ENCODE measurements at places on chromosomes 5 and 9. TPM values are rescaled to one million over a fixed set of nuclear protein-coding genes. Genes with fewer than 3 reads are reported as not detected.

- no peak for DNase-seq
Observed at GRCh38 chr5:147939431-147940114, 33.2 kb upstream of the C5orf46 start.

- DNase-seq, result no peak
Observed at GRCh38 chr5:19531374-19531952, 456.5 kb downstream of the CDH18 start.

DNA sequence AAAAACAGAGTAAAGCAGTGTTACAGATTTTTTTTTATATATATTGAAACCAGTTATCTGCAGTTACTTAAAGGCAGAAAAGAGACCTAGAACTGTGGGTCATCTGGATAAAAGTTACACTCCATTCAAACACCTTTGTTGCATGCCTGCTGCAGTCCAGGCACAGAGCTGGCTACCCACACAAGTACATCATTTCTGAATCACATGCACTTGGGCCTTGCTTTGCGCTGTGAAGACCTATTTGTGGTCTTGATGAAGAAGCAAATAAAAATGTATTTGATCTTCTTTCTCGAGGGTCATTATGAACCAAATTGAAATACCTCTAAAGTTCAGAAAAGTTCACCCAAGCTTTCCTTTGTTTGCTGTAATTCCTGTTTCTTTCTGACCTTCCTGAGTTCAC lies 503.0 kb upstream of the ZNF608 start:
- DNase-seq, result no peak

GRM6 gene
- 0.27 TPM for total RNA-seq

DNA sequence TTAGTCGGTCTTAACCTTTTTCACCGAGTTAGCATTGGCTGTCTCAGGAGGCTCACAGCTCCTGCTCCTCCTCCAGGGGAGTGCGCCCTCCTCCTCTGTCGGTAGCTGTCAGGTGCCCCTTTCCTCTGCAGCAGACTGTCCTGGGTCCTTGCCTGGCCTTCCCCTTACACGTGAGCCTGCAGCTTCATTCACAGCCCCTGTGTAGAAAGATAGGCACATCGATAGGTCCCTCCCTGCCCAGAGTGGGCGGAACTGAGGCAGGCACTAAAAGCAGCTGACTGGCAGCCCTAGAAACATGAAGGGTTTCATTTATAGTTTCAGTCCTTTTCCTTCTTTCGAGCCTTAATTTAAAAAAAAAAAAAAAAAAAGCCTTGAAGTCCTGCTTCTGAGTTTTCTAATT lies 17.2 kb downstream of the TENT4A start:
- DNase-seq, result no peak

TMC1 gene
- total RNA-seq, result 0.45 TPM

LYRM7 gene
- total RNA-seq, result 13.7 TPM

DNA sequence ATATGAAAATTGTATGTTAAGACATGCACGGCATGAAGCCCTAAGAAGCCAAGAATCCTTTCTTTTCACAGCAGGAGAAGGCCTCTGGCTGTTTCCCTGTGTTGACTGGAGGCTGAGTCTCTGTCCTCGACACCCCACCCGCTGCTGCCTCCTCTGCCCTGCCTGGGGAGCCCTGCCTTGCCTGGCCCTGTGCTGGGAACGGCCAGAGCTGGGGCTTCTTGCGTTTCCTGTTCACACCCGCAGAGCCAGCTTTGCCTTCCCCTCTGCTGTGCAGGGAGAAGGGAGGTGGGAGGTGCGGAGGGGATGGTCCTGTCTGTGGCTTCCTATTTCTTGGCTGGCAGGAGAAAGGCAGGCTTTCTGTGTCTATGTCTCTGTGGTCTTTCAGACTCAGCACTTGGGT lies 6.9 kb upstream of the GMCL2 start:
- DNase-seq, result no peak

- no peak for DNase-seq
Observed at GRCh38 chr9:37251452-37251851, 131.1 kb downstream of the ZCCHC7 start.

GRCh38 chr5:74382123-74382855 lies 258.2 kb downstream of the ENC1 start:
- no peak for DNase-seq

- DNase-seq, result peak; percentile 5
Observed at GRCh38 chr9:76987594-76988200, 31.8 kb upstream of the FOXB2 start.

DNA sequence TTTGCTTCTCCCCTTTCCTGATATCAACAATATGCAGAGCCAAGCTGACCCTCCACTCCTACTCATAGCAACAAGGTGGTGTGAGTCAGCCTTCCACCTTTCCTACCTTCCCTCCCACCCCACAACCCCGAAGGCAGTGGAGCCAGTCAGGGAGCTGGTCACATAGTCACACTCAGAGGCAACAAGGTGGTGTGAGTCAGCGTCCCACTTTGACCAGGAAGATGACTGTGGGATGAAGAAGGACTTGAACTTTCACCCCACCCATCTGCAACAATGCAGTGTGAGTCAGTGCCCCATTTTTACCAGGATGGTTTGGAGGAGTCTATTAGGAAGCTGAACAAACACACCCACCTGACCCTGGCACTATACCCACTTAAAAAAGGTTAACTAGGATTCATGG lies 30.1 kb upstream of the ZNF782 start:
- no peak for DNase-seq

PTCD2 gene
- 7.3 TPM for total RNA-seq

SH3TC2 gene
- total RNA-seq, result 2.6 TPM

DNA sequence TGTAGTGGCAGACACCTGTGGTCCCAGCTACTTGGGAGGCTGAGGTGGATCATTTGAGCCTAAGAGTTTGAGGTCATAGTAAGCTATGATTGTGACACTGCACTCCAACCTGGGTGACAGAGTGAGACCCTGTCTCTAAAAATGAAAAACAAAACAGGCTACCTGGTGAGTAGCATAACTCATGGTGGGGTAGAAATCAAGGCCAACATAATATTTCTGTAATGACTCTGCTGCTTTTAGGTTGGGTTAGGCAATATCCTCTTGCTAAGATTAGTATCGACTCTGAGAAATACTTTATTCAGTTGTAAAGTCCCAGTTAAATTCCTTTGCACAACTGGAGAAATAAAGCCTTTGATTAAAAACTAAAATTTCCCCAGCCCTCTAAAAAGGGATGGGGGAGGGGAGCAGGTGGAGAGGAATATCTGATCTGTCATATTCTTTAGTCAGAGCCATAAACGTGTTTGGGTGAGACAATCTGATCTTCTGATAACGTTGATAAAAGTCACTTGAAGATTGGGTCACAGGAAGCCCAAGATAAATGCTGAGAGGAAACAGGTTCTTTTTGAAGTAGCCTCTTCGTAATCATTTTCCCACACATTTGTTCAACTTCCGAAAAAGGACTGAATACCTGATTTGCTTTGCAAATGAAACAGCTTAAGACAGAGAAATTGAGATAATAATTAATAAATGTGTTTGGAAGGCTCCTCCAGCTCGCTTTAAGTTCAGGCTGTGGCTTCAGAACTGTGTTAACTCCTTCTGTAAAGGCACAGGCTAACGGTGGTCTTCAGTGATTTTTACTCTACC lies 14.9 kb downstream of the IL4 start:
- DNase-seq, result no peak

GRCh38 chr9:22117511-22118384 lies 108.6 kb upstream of the CDKN2B start:
- DNase-seq, result no peak

DNA sequence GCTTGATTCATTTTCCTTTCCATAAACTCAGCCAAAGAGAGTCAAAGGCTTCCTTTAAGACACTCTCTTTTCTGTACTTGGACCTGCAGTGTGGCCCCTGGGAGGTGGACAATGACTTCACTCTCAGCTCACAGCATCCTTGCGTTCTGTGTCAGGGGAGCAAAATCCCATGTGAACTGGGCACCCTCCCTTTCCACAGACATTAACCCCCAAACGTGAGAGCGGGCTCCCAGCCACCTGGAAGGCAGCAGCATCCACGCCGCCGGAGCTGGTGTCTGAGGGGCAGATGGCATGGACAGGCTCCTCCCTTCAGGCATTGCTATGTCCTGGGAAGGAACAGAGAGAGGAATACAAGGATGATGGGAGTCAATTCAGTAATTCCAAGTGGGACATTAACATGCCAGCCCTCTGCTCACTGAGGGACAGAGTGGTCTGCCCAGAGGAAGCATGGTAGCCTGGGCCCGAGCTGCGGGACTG lies 39.5 kb downstream of the TRIP13 start:
- DNase-seq, result no peak

GRCh38 chr5:178145965-178146820 lies 7.5 kb downstream of the NHP2 start:
- DNase-seq, result peak; percentile 70

- DNase-seq, result peak; percentile 20
Observed at GRCh38 chr9:121499427-121500164, at the start of gene GGTA1. GGTA1 (minus strand) TSS chr9:121499844; CDS start chr9:121467922, 31,922 bp downstream.

IL31RA gene
- total RNA-seq, result not detected

SHISAL2B gene
- not detected for total RNA-seq

HMMR gene
- 6.1 TPM for total RNA-seq

FPGS gene
- total RNA-seq, result 20.3 TPM

GRCh38 chr9:109497226-109498153 lies 617 bp downstream of the PTPN3 start:
- peak; percentile 23 for DNase-seq

GRCh38 chr5:41871852-41872251 lies 1.6 kb upstream of the OXCT1 start:
- no peak for DNase-seq

GRCh38 chr5:68918306-68918705 lies 175.5 kb upstream of the SLC30A5 start:
- no peak for DNase-seq

DNA sequence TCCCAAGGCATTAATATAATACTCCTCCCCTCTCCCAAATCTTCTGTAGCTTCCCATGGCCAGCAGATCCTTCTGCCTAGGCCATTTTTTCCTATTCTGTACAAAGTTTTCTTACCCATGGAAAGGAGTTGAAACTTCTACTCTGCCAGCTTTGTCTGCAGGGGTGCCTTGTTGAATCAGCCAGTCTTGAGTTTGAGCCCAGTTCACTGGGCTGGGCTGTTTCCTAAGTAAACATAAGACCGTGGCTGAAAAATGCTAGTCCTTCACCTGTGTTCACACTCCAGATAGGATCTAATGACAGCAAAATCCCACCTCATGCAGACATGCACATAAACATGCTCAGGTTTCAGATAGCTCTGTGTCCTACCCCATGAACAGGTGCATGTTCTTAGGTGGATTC lies 10.4 kb downstream of the TEX48 start:
- no peak for DNase-seq

- no peak for DNase-seq
Observed at GRCh38 chr5:160451281-160451680, 29.6 kb downstream of the PTTG1 start.

DNA sequence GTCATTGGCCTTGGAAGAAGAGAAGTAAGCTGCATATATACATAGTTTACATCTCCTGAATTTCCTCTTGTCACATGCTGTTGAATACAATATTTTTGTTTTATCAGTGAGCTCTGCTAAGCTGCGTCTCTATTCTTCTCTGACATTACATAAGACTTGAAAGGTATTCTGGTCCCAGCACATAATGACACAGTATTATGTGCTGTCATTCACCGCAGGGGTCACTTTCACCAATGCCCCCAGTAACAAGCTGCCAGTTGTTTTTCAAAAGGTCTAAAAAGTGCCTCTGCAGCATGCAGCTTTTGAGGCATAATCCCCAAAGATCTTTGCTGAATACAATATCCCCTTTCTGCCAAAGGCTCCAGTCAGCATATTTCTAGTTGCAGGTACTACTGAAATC lies 349.0 kb upstream of the FAM174A start:
- no peak for DNase-seq

- DNase-seq, result peak; percentile 24
Observed at GRCh38 chr5:143592648-143593047, 189.2 kb upstream of the NR3C1 start.

DNA sequence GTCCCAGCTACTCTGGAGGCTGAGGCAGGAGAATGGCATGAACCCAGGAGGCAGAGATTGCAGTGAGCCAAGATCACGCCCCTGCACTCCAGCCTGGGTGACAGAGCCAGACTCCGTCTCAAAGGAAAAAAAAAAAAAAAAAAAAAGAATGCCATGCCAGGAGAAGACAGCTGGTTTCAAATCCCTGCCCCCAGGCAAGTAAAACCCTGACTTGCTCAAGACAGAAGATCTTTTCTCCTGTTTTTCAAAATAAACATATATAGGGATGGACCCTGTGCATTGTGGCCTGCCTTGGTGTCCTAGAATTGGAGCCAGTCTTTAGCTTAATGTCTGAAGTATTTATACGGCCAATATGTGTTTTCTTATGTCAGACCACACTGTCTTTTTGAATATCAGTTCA lies 177.1 kb downstream of the NR3C1 start:
- no peak for DNase-seq

GRCh38 chr5:139392678-139393496 lies 2.0 kb downstream of the PROB1 start:
- DNase-seq, result peak; percentile 25

- DNase-seq, result no peak
Observed at GRCh38 chr5:140109759-140110645, 3.9 kb upstream of the PURA start.

DNA sequence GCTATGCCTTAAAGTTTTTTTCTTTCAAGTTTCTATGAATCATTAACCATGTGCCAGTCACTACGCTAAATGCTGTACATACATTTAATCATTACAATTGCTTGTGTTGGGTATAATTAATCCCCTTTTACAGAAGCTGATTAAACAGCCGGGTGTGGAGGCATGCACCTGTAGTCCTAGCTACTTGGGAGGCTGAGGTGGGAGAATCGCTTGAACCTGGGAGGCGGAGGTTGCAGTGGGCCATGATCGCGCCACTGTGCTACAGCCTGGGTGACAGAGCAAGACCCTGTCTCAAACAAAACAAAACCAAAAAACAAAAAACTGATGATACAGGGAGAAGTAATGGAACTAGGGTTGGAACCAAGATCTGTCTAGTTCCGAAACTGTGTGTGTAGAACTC lies 1.2 kb upstream of the UBE2R2 start:
- no peak for DNase-seq

LCP2 gene
- total RNA-seq, result 3.6 TPM

DNA sequence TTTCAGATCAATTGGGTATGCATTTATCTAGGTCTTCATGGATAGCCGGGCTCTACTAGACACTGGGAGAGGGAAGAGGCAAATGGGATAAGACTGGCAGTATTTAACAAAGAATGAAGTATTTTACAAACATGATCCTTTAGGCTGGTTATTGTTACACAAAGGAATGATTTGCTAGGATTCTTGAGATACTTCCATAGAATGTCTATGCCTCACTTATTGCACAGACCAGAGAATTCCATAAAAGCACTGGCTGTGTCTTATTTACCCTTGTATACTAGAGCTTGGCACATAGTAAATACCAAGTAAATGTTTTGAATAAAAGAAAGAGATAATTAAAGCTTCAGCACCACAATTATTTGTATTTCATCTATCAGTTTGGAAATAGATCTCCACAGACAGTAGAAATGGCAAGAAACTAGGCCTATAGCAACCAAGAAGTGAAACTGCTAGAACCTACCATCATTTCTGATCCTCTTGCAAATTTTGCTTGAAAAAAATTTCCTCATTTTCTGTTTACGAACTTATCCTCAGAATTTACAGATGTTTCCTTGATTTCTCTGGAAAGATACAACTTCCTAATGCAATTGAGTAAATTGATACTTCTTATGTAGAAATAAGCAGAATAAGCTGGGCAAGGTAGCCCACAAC lies 3.8 kb downstream of the PDCD1LG2 start:
- no peak for DNase-seq

Data from cerebellum (tissue), 4 donors.